Tibial nerve (tissue), 4 donors: ENCODE measurements at places on chromosomes 5 and 9. TPM values are rescaled to one million over a fixed set of nuclear protein-coding genes. Genes with fewer than 3 reads are reported as not detected.

DNA sequence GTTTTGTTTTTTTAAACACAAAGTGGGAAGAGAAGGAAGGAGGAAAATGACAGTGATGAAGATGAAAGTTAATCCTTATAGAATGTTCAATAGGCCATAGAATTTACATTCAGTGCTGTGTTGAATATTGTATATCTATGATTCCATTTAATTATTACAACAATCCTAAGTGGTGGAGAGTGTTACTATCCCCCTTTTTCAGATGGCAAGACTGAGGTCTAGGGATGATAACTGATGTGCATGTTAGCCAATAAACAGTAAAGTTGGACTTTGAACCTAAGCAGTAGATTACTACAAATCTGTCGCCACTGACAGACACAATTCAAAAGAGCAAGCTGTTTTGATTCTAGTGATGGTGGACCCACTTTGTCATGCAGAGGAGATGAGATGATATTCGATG lies 237.9 kb downstream of the ARHGAP26 start:
- H3K27me3 ChIP-seq, result no peaks in the 10 kb centered on the region
- no peaks in the 10 kb centered on the region for H3K36me3 ChIP-seq
- DNase-seq, result no peak
- H3K4me3 ChIP-seq, result no peak overlapping the region
- H3K4me1 ChIP-seq, result peaks cover 44% of the 10 kb centered on the region

- no peak overlapping the region for H3K27ac ChIP-seq
- no peak for DNase-seq
- H3K36me3 ChIP-seq, result no peaks in the 10 kb centered on the region
Measured at GRCh38 chr5:79130781-79131180, 19.2 kb downstream of the BHMT start.

DNA sequence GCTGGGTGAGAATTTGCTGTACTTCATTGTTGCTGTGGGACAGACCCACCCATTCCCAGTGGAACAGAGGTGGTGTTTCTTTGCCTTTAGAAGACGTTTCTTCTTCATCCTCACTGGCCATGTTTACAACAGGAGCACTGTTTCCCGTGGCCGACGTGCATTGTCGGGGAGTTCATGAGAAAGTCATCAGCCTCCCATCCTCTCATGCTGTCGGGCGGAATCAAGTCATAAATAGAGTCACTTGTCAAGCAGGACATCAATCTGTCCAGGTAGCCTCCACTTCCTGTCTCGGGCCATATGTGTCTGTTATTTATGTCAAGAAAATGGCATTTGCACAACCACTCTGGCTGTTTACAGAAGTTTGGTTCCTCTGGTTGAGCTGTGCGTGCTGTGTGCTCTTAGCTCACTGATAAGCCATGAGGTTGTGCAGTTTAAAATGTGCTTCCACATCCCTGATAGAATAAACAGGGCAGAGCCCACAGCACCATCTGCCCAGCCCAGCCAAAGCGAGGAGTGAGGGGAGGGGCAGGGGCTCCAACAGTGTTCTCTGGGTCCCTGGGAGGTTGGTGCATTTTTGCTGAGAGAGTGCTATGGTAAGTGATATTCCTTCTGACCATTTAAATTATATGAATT lies 401.9 kb upstream of the IRX2 start:
- H3K27ac ChIP-seq, result no peak overlapping the region
- H3K4me3 ChIP-seq, result no peak overlapping the region
- no peaks in the 10 kb centered on the region for H3K36me3 ChIP-seq
- no peak for DNase-seq
- no peaks in the 10 kb centered on the region for H3K4me1 ChIP-seq

DNA sequence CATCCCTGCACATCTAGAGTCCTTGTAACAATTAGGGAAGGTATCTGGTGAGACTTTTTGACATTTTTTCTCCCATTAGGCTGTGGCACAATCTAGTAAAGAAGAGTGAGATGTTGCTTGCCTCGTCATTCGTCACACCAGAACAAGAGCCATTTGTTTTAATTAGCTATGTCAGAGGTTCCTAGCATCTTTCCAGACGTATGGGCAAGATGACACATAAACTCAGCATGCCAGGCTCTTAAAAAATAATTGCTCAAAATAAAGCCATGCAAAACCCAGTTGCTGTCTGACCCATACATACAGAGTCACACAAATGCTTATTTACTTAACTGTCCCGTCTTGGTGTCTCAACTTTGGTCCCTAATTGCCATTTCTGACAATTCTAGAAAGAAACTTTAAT lies 125.9 kb downstream of the TRPM3 start:
- DNase-seq, result no peak
- H3K36me3 ChIP-seq, result no peaks in the 10 kb centered on the region
- H3K4me1 ChIP-seq, result no peaks in the 10 kb centered on the region
- H3K27me3 ChIP-seq, result no peaks in the 10 kb centered on the region

GRCh38 chr5:92332039-92332438 lies 948.9 kb upstream of the ARRDC3 start:
- H3K27ac ChIP-seq, result no peak overlapping the region
- H3K36me3 ChIP-seq, result no peaks in the 10 kb centered on the region
- H3K27me3 ChIP-seq, result no peaks in the 10 kb centered on the region
- no peak for DNase-seq
- no peak overlapping the region for H3K4me3 ChIP-seq

- H3K27me3 ChIP-seq, result peaks cover 30% of the 10 kb centered on the region
- H3K36me3 ChIP-seq, result no peaks in the 10 kb centered on the region
- no peak overlapping the region for H3K4me3 ChIP-seq
- H3K27ac ChIP-seq, result no peak overlapping the region
- no peaks in the 10 kb centered on the region for H3K4me1 ChIP-seq
- DNase-seq, result no peak
Measured at GRCh38 chr9:77651203-77651602, 3.1 kb upstream of the GNA14 start.

The LVRN gene
- 12.9 TPM for total RNA-seq

The STKLD1 gene
- total RNA-seq, result 0.60 TPM

The LCN2 gene
- not detected for total RNA-seq

- H3K36me3 ChIP-seq, result no peaks in the 10 kb centered on the region
- H3K27ac ChIP-seq, result no peak overlapping the region
- H3K4me1 ChIP-seq, result no peaks in the 10 kb centered on the region
- DNase-seq, result no peak
- no peak overlapping the region for H3K4me3 ChIP-seq
Measured at GRCh38 chr5:88792144-88792840, 90.7 kb downstream of the MEF2C start.

DNA sequence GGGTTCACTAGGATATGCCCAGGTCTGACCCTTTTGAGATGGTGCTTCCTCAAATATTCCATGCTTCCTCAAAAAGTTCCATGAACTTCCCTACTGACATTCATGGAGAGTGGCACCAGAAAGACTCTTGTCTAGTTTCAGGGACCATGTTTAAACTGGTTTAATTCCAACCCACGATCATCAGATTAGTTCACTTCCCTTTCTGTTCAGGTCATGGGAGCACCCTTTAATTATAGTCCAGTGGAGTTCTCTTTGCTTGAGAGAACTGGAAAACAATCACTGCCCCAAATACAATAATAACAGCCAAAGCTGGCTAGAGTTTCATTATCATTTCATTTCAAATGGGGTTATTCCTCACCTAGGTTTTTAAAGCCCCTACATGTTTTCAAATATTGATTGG lies 9.7 kb upstream of the ERBIN start:
- H3K4me3 ChIP-seq, result no peak overlapping the region
- H3K27me3 ChIP-seq, result no peaks in the 10 kb centered on the region
- H3K4me1 ChIP-seq, result no peaks in the 10 kb centered on the region
- no peak overlapping the region for H3K27ac ChIP-seq
- DNase-seq, result no peak

DNA sequence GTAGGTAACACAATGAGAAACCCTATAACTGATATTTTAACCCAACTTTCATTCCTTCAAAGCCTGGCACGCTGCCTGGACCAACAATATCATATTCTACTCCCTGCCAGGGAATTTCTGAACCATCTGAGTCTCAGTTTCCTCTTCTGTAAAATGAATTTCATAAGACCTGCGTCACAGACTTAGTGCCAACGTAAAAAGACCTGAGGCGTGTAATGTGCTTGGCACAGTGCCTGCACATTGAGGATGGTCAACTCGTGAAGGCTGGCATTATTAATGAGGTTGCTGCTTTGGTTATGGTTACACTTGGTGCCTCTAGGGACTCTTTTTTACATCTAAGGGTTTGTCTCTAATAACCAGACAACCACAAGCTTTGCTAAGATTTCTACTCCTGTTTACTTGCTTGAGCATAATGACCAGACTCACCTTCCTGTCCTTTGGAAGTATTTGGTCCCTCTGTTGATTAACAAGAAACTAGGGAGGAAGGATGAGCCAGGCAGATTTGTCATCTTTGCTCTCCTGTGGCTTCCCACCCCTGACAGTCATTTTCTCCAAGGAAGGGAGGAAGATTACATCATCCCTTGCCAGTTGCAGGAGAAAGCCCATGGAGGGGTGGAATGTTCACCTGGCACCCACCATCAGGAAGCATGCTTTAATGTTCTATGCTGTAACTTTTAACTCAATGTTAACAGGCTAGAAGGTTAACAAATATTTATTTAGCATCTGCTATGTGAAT lies 79.0 kb downstream of the PAPPA start:
- DNase-seq, result no peak
- H3K36me3 ChIP-seq, result no peaks in the 10 kb centered on the region
- H3K4me3 ChIP-seq, result no peak overlapping the region
- no peak overlapping the region for H3K27ac ChIP-seq
- no peaks in the 10 kb centered on the region for H3K27me3 ChIP-seq

GRCh38 chr5:143431789-143432188 lies 28.3 kb upstream of the NR3C1 start:
- no peak overlapping the region for H3K4me3 ChIP-seq
- peaks cover 13% of the 10 kb centered on the region for H3K4me1 ChIP-seq
- H3K27me3 ChIP-seq, result no peaks in the 10 kb centered on the region
- DNase-seq, result no peak

DNA sequence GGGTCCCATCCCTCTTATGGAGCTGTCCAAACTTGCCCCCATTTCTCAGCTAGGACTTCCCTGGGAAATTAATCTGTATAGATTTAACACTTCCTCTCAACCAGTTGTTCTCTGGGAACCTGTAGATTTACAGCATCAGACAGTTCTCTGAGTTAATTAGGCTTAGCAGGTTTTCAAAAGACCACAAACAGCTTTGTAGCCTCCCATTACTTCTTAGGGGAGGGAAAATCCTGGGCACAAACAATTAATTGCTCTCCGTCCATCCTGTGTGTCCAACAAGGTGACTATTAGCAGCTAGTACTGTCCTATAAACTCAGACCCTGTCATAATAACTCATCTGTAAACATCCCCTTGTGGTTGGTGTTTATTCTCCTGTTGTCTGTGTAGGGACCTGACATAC lies 197.9 kb downstream of the GOLPH3 start:
- no peak overlapping the region for H3K4me3 ChIP-seq
- peaks cover 9% of the 10 kb centered on the region for H3K4me1 ChIP-seq
- no peaks in the 10 kb centered on the region for H3K36me3 ChIP-seq
- H3K27ac ChIP-seq, result no peak overlapping the region

GRCh38 chr5:136439367-136439766 lies 74.0 kb upstream of the TRPC7 start:
- no peak overlapping the region for H3K27ac ChIP-seq
- no peaks in the 10 kb centered on the region for H3K4me1 ChIP-seq
- no peak overlapping the region for H3K4me3 ChIP-seq
- H3K27me3 ChIP-seq, result no peaks in the 10 kb centered on the region
- no peak for DNase-seq
- H3K36me3 ChIP-seq, result no peaks in the 10 kb centered on the region

- no peaks in the 10 kb centered on the region for H3K36me3 ChIP-seq
- H3K27me3 ChIP-seq, result no peaks in the 10 kb centered on the region
- no peak overlapping the region for H3K4me3 ChIP-seq
- no peak overlapping the region for H3K27ac ChIP-seq
Measured at GRCh38 chr5:143542798-143543144, 139.3 kb upstream of the NR3C1 start.

GRCh38 chr5:137320056-137321045 lies 178.8 kb downstream of the SPOCK1 start:
- no peak for DNase-seq
- no peaks in the 10 kb centered on the region for H3K27me3 ChIP-seq
- no peak overlapping the region for H3K27ac ChIP-seq
- no peaks in the 10 kb centered on the region for H3K4me1 ChIP-seq
- H3K4me3 ChIP-seq, result no peak overlapping the region

DNA sequence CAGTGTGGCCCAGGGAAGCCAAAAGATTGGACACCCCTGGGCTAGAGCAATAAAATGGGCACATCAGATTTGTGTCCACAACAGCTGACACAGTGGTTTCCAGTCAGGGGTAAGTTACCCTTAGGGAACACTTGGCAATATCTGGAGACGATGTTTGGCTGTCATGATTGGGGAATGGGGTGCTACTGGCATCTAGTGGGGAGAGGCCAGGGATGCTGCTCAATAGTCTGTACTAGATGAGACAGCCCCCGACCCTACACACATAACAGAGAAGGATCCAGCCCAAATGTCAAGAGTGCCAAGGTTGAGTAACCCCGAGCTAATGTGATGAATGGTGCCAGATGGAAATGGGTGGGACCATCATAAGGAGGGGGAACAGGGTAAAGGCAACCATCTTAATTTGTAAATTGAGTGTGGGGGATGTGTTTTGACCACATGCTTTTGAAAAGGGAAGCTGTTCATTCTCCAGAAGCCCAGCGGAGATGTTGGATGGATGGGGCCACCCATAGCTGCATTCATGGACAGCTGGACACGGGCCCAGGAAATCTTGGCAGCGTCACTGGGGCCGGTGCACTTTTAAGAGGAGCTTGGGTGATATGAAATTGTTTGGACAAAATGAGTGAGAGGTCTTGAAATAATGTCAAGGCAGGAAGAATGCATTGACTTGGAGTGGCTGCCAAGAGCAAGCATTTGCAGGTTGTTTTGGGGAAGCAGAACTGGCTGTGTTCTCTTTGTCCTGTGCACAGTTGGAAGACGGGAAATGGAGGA lies 33.4 kb downstream of the SYK start:
- H3K27me3 ChIP-seq, result no peaks in the 10 kb centered on the region
- H3K36me3 ChIP-seq, result no peaks in the 10 kb centered on the region
- no peaks in the 10 kb centered on the region for H3K4me1 ChIP-seq
- DNase-seq, result no peak
- H3K4me3 ChIP-seq, result no peak overlapping the region

The SCAMP1 gene
- 30.3 TPM for total RNA-seq

The FBN2 gene
- total RNA-seq, result 1.2 TPM

GRCh38 chr5:143237664-143238063 lies 165.8 kb downstream of the NR3C1 start:
- DNase-seq, result no peak
- H3K36me3 ChIP-seq, result no peaks in the 10 kb centered on the region
- no peak overlapping the region for H3K4me3 ChIP-seq
- H3K27ac ChIP-seq, result no peak overlapping the region

The EQTN gene
- total RNA-seq, result not detected

- H3K4me3 ChIP-seq, result no peak overlapping the region
- H3K4me1 ChIP-seq, result no peaks in the 10 kb centered on the region
- no peak for DNase-seq
- H3K36me3 ChIP-seq, result no peaks in the 10 kb centered on the region
- H3K27me3 ChIP-seq, result no peaks in the 10 kb centered on the region
Measured at GRCh38 chr9:107158321-107158720, 124.8 kb upstream of the RAD23B start.

- H3K4me3 ChIP-seq, result no peak overlapping the region
- no peaks in the 10 kb centered on the region for H3K4me1 ChIP-seq
- no peak overlapping the region for H3K27ac ChIP-seq
- H3K27me3 ChIP-seq, result no peaks in the 10 kb centered on the region
Measured at GRCh38 chr5:35436400-35437057, 181.1 kb upstream of the SPEF2 start.

- peak overlapping the region; percentile 91 for H3K27ac ChIP-seq
- peaks cover 25% of the 10 kb centered on the region for H3K4me1 ChIP-seq
- H3K4me3 ChIP-seq, result peak overlapping the region; percentile 89
- DNase-seq, result no peak
- H3K27me3 ChIP-seq, result no peaks in the 10 kb centered on the region
Measured at GRCh38 chr5:181223729-181224389, 778 bp downstream of the TRIM41 start.
